Activated naive CD4-positive, alpha-beta T cell treated with anti-CD3 and anti-CD28 coated beads for 36 hours (primary cell): ENCODE measurements at places on chromosomes 13 and 19.
A peak's percentile ranks its signal among the peaks of the same experiment; 100 is the strongest.

DNA sequence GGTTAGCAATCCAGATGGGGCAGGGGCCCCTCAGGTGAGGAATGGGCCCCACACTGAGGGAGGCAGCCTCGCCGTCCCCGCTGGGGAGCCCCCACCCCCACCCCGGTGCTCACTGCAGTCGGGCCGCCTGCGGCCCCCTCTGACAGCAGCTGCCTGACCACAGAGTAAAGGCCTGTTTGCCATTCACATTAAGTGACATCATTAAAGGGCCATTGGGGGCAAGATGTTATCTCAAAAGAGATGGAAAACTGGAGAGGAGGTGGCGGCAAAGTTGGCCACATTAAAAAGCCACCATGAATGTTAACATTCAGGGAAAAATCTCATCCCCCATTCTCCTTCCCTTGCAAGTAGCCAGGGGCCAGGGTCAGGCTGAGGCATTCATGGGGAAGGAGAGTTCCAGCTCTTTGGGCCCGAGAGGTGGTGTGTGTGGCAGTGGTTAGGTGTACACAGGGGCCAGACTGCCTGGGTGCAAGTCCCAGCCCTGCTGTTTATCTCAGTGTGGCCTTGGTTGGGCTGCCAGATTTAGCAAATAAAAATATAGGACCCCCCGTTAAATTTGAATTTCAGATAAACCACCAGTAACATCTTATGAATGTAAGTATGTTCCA is 20.9 kb downstream of the VSTM2B start:
- DNase-seq, result no peak

DNA sequence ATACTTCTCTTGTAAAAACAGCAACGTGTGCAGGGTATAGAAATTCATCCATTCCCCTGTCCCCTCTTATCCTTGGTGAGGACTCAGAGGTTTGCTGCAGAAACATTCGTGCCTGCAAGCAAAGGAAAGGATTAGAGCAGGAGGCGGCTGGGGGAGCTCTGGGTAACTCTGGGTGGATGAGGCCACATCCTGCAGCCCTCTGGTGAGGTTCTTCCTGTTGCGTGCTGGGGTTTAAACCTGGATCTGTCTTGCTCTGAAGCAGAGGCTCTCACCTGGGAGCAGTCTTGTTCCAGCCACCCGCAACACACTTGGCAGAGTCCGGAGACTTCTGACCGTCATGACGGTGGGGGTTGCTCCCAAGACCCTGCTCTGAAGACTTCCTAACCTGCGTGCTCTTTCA is 69.2 kb downstream of the ATP11A start:
- no peak for DNase-seq

- no peak for DNase-seq
These were observed 40.7 kb upstream of the TNFSF11 start for GRCh38 chr13:42533336-42533591.

DNA sequence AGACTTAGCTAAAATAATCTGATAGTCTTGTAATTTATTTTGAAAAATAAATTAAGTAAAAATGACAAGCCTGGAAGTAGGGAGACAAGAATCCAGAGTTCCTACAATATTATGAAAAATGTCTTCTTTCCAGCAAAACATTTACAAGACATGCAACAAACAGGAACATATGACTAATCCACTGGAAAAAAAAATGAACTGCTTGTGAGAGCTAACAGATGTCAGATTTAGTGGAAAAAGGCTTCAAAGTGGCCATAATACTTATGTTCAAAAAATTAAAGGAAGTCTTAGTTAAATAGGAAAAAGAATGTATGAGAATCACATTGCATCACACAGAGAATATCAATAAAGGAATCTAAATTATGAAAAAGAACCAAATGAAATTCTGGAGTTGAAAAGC is 2082.0 kb upstream of the PCDH20 start:
- DNase-seq, result no peak

DNA sequence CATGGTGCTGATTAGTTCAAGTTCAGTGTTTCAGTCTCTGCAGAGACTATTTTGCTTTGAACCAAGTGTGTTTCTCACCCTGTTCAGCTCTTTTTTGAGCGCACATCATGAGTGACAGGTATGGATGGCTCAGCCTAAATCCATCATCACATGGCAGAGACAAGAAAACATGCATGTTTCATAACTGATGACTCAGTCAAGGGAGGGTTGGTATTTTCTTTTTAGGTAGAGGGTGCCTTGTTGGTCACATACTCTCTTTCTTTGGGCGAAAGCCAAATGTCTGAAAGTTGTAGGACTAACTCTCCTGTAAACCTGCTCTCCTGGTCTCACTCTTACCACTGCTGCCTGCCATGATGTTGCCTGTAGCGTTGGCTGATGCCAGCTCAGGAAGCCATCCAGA is 48.1 kb upstream of the RAP2A start:
- DNase-seq, result no peak

DNA sequence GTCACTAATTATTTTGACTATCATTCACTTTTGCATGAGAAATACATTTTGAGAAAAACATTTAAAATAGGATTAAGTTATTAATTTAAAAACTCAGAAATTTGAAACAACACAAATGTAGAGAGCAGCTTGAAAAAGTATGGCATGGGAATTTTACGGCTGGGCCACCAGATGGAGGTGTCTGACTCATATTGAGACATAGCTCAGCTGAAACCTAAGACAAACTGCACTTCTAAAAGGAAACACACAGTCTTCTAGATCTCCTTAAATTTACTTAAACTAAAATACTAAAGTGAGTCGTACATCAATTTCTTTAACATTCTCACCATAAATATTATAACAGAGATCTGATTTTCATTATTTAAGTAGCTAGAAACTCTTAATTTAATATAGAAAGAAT is 41.9 kb upstream of the POSTN start:
- no peak for DNase-seq

DNA sequence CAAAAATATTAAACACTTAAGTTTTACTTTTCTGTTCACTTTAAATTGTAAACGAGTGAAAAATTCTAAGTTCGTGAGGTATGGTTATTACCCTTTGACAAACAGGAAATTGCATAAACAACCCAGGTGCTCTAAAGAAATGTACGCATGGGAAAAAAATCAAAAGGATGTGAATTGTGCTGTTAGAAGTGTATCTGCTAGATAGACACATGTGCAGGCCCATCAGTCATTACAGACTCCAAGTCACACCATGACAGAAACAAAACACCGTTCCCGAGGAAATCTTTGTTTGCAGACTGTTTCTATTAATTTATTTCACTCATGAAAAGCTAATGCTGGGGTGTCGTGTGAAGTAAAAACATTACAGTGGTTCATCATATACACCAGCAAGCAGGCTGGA is 17.0 kb upstream of the DOCK9 start:
- peak; percentile 44 for DNase-seq

- DNase-seq, result no peak
These were observed 5.0 kb downstream of the APC2 start for GRCh38 chr19:1455002-1455335.

GRCh38 chr19:2302319-2303210 is 5.4 kb downstream of the LINGO3 start:
- DNase-seq, result no peak

GRCh38 chr19:19460258-19460731 is 54.8 kb downstream of the GATAD2A start:
- DNase-seq, result peak; percentile 72

- DNase-seq, result no peak
These were observed 434.5 kb downstream of the PCDH9 start for GRCh38 chr13:66795636-66796035.

DNA sequence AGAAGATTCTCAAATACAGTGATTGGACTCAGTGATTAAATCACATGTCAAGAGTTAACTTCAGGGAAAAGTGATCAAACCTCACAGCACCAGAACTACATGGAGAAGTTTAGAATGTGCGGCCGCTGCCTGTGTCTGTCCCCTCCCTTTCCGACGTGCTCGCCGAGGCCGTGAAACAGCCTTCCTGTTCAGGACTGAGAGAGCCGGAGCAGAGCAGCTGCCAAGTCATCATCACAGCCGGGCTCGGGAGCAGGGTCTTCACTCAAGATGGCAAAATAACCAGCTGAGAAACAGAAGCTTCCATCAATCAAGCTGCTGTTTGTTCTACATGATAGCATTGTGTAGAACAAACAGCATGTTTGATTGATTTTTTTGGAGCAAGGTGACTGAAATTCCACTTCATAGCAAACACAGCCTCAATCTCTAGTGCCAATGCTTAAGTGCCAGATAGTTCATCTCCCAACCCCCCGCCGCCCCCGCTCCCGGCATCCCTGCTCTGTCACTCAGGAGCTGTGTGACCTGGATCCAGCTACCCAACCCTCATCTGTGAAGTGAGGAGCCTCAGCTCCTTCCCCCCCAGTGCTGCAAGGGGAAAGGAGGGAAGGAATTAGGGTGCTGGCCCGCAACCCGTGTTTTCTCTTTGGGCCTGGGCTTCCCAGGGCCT is 70.6 kb downstream of the HSPH1 start:
- DNase-seq, result peak; percentile 32
